ENCODE measurements at places on chromosomes 2 and 18. TPM values are rescaled to one million over a fixed set of nuclear protein-coding genes. Genes with fewer than 3 reads are reported as not detected.

GRCh38 chr18:36314754-36315153 lies 17.2 kb downstream of the FHOD3 start:
- H3K27ac ChIP-seq, result peak overlapping the region; percentile 81
- no peaks in the 10 kb centered on the region for H3K36me3 ChIP-seq
- H3K4me1 ChIP-seq, result peaks cover 47% of the 10 kb centered on the region
- H3K27me3 ChIP-seq, result no peaks in the 10 kb centered on the region
- peak; percentile 61 for DNase-seq
- H3K4me3 ChIP-seq, result no peak overlapping the region

- no peaks in the 10 kb centered on the region for H3K36me3 ChIP-seq
- no peak for DNase-seq
- peaks cover 6% of the 10 kb centered on the region for H3K27me3 ChIP-seq
- H3K4me1 ChIP-seq, result no peaks in the 10 kb centered on the region
Measured at GRCh38 chr18:72674710-72675109, 130.6 kb upstream of the CBLN2 start.

- H3K36me3 ChIP-seq, result no peaks in the 10 kb centered on the region
- no peak for DNase-seq
- H3K27me3 ChIP-seq, result peaks cover 25% of the 10 kb centered on the region
- H3K4me3 ChIP-seq, result no peak overlapping the region
Measured at GRCh38 chr2:165686800-165687199, 107.2 kb downstream of the GALNT3 start.

DNA sequence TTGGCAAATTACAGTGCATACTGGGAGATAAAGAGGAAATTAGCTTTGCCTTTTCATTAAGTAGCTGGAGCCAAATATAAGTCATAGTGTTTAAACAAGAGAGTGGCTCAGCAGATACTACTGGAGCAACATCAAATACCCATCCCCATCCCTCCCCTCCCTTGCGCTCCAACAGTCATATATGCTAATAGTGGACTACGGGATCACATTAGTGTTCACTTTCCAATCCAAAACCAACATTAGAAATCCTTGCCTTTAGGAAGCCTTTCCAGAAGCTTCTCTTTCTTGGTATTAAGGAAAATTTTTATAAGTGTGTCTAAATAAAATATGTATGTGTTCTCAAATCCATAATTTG lies 1669.3 kb downstream of the SUCLG1 start:
- no peaks in the 10 kb centered on the region for H3K27me3 ChIP-seq
- H3K4me1 ChIP-seq, result no peaks in the 10 kb centered on the region
- H3K27ac ChIP-seq, result no peak overlapping the region
- DNase-seq, result no peak

- H3K36me3 ChIP-seq, result no peaks in the 10 kb centered on the region
- peaks cover 4% of the 10 kb centered on the region for H3K4me1 ChIP-seq
- H3K27me3 ChIP-seq, result peaks cover 11% of the 10 kb centered on the region
Measured at GRCh38 chr2:41972179-41972578, 75.6 kb upstream of the PKDCC start.

DPP10 gene
- not detected for total RNA-seq

- no peak for DNase-seq
- peaks cover 6% of the 10 kb centered on the region for H3K36me3 ChIP-seq
- no peak overlapping the region for H3K4me3 ChIP-seq
- H3K27me3 ChIP-seq, result no peaks in the 10 kb centered on the region
- H3K4me1 ChIP-seq, result peaks cover 6% of the 10 kb centered on the region
Measured at GRCh38 chr2:108870069-108870644, 83.6 kb downstream of the CCDC138 start.

- no peaks in the 10 kb centered on the region for H3K27me3 ChIP-seq
- H3K27ac ChIP-seq, result no peak overlapping the region
- H3K4me1 ChIP-seq, result peaks cover 5% of the 10 kb centered on the region
Measured at GRCh38 chr2:159053161-159054031, 85.0 kb downstream of the TANC1 start.

DNA sequence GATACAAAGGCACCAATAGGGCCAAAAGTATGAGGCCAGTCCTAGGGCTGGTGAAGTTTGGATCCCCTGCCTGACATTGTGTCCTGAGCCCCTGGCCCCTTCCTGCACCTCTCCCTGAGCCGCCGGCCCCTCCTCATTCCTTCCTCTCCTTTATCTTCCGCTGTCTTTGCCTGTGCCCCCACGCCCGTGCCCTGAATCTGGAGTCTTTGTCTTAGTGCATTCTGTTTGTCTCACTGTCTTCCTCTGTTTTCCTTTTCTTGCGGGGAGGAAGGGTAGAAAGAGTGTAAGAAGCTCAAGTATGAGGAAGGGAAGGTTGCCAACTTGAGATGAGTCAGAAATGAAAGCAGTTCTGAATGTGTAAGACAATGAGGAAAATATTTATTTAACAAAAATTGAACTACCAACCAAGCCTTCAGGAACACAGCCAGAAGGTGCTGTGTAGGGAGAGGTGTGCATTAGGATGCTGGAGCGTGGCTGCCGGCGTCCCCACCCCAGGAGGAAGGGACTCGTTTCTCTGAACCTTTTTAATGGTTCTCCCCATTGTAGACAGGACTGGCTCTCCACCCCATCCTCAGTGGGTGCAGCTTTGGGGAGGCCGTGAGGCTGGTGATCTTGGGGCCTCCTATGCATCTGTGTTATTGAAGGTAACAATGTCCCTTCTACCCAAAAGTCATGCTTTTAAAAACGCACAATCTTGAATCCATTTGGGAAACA lies 133.1 kb downstream of the NEDD4L start:
- DNase-seq, result peak; percentile 93
- H3K27me3 ChIP-seq, result no peaks in the 10 kb centered on the region
- peaks cover 12% of the 10 kb centered on the region for H3K4me1 ChIP-seq
- no peaks in the 10 kb centered on the region for H3K36me3 ChIP-seq
- peak overlapping the region; percentile 24 for H3K4me3 ChIP-seq

TXNDC2 gene
- total RNA-seq, result not detected

DNA sequence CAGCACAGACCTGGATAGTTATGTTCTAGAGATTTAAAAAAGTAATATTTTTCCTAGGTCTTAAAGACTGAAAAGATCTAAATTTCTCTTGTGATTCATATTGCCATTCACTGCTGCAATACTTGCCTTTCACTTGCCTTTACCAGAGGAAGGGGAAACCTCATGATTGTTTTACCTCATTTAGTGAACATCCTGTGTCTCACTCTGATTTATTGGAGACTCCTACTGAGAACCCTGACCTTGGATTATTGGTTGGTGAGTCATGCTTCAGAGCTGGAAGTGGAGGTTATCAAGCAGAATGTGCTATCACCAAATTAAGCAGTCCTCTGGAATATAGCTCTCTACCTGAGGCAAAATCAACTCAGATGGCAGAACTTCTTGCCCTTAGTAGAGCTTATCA lies 500.5 kb downstream of the TSN start:
- H3K27me3 ChIP-seq, result no peaks in the 10 kb centered on the region
- no peaks in the 10 kb centered on the region for H3K36me3 ChIP-seq
- no peak overlapping the region for H3K27ac ChIP-seq

- H3K4me3 ChIP-seq, result no peak overlapping the region
- peaks cover 9% of the 10 kb centered on the region for H3K4me1 ChIP-seq
- no peak overlapping the region for H3K27ac ChIP-seq
Measured at GRCh38 chr2:61750624-61751023, 103.2 kb downstream of the FAM161A start.

DNA sequence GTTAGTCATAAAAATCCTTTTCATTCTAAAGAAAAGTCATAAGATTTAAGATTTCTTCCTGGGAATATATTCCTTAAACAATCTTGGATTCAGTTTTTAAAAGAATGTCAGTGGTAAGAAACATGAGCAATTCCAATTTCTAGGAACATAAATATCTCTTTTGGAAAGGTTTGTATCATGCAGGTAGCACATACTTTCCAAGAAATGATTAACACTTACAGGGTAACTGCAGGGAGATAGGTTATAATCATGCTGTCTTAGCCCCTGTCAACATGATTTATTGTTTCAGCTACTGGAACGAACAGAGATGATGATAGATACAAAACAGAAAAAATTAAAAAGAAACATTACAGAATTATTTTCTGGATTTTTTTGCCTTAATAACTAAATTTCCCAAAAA lies 1537.7 kb downstream of the LRP1B start:
- H3K4me1 ChIP-seq, result no peaks in the 10 kb centered on the region
- no peak overlapping the region for H3K27ac ChIP-seq
- H3K27me3 ChIP-seq, result peaks cover 77% of the 10 kb centered on the region
- H3K4me3 ChIP-seq, result no peak overlapping the region
- no peak for DNase-seq

DNA sequence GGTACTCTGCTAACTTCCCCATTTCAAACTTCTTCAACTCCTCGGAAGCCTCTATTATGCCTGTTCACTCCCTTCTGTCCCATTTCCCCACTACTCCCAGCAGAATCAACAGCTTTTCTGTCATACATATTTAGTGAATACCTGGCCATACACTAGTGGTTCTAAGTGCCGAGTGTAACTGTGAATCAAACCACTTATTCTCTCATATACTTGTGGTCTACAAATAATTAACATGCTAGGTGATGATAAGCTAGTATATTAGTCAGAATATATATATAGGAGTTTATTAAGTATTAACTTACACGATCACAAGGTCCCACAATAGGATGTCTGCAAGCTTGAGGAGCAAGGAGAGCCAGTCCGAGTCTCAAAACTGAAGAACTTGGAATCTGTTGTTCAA lies 150.7 kb downstream of the CCDC102B start:
- H3K27ac ChIP-seq, result no peak overlapping the region
- DNase-seq, result no peak
- H3K4me1 ChIP-seq, result no peaks in the 10 kb centered on the region
- no peak overlapping the region for H3K4me3 ChIP-seq
- no peaks in the 10 kb centered on the region for H3K36me3 ChIP-seq
- peaks cover 29% of the 10 kb centered on the region for H3K27me3 ChIP-seq

- H3K27ac ChIP-seq, result no peak overlapping the region
- no peaks in the 10 kb centered on the region for H3K36me3 ChIP-seq
- H3K4me3 ChIP-seq, result no peak overlapping the region
- no peak for DNase-seq
Measured at GRCh38 chr2:234292962-234293243, 204.0 kb downstream of the ARL4C start.

- no peaks in the 10 kb centered on the region for H3K36me3 ChIP-seq
- no peak for DNase-seq
Measured at GRCh38 chr2:220489121-220489520, 861.7 kb downstream of the SLC4A3 start.

DNA sequence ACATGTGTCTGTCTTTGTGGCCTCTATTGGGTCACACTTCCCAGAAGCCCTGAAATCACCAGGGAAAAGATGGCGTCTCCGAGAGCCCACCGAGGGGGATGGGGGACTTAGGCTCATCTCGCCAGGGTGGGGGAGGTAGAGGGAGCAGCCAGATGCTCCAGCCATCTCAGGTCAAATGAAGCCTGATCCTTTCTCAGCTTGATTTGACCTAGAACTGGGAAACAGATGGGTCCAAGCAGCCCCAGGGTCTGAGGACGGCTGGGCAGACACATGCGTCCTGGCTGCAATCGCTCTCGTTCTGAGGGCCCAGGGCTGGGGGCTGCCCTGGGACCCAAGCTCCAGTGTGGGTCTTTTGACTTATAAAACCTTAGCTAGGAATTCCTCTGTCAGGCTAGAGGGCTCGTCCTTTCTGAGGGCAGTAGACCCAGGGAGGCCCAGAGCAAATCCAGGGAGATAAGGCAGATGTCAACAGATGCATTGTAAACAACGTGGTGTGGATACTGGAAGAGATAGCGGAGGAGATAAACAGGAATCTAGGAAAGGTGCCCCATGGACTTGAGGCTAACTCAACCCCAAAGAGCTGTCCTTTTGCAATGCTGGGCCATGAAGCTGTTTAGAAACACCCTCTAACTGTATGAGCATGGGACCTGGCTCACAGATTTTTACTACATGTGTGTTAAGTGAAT lies 127.7 kb downstream of the MYCN start:
- DNase-seq, result no peak
- H3K27me3 ChIP-seq, result no peaks in the 10 kb centered on the region
- H3K4me1 ChIP-seq, result no peaks in the 10 kb centered on the region
- H3K4me3 ChIP-seq, result no peak overlapping the region

GRCh38 chr2:143698352-143698751 lies 569.1 kb downstream of the ARHGAP15 start:
- no peak overlapping the region for H3K4me3 ChIP-seq
- no peaks in the 10 kb centered on the region for H3K36me3 ChIP-seq
- no peaks in the 10 kb centered on the region for H3K27me3 ChIP-seq
- no peak overlapping the region for H3K27ac ChIP-seq
- no peaks in the 10 kb centered on the region for H3K4me1 ChIP-seq

GRCh38 chr18:45689396-45689795 lies 34.6 kb upstream of the SLC14A1 start:
- peaks cover 14% of the 10 kb centered on the region for H3K4me1 ChIP-seq
- H3K27ac ChIP-seq, result no peak overlapping the region
- peaks cover 7% of the 10 kb centered on the region for H3K36me3 ChIP-seq
- H3K4me3 ChIP-seq, result no peak overlapping the region
- DNase-seq, result no peak

- H3K27me3 ChIP-seq, result no peaks in the 10 kb centered on the region
- no peaks in the 10 kb centered on the region for H3K36me3 ChIP-seq
- no peak overlapping the region for H3K27ac ChIP-seq
- H3K4me3 ChIP-seq, result no peak overlapping the region
Measured at GRCh38 chr2:1752751-1753150, 8.4 kb upstream of the PXDN start.

GRCh38 chr2:69683170-69683971 lies 39.8 kb upstream of the AAK1 start:
- no peak overlapping the region for H3K27ac ChIP-seq
- peak; percentile 58 for DNase-seq
- no peak overlapping the region for H3K4me3 ChIP-seq

C2orf68 gene
- total RNA-seq, result 34.3 TPM

DNA sequence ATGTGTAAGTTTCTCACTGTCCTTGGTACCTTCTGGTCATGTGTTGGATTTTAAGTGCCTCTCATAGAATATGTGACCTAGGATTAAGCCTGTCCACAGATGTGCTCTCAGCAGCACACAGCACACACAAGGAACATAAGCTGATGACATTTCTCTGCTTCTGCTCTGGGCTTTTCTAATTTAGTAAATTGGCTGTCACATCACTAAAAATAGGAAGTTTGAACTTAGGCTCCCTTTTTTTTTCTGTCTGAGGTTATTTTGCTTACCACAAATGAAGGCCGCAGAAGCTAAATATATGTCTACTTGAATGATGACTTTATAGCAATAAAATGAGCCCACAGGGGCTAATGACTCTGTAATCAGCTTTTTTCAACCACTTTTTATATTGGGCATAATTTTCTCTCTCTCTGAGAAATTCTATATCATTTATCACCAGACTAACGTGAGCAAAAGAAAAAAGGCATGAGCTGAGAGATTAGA lies 150.2 kb upstream of the KLHL14 start:
- peaks cover 13% of the 10 kb centered on the region for H3K4me1 ChIP-seq
- H3K36me3 ChIP-seq, result no peaks in the 10 kb centered on the region
- no peak overlapping the region for H3K27ac ChIP-seq
- H3K27me3 ChIP-seq, result no peaks in the 10 kb centered on the region

XIRP2 gene
- not detected for total RNA-seq

Data from MCF 10A (cell line).